ENCODE measurements at places on chromosomes 2 and 18.

DNA sequence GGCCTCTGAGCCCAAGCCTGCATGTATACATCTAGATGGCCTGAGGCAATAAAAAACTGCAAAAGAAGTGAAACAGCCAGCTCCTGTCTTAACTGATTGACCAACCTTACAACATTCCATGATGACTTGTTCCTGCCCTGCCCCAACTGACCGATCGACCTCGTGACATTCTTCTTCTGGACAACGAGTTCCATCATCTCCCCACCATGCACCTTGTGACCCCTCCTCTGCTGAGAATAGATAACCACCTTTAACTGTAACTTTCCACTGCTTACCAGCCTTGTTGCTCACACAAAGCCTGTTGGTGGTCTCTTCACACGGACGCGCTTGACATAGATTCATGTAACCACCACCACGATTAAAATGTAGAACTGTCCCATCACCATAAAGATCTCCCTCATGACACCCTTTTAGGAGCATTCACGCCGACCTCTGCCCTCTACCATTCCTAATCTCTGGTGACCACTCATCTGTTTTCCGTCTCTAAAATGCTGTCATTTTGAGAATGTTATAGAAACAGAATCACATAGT is 120.1 kb upstream of the REV1 start:
- no peak for DNase-seq

- no peak for DNase-seq
Observed at GRCh38 chr2:385785-386184, 97.9 kb upstream of the ALKAL2 start.

GRCh38 chr2:74763962-74764428 is 69.9 kb upstream of the HK2 start:
- DNase-seq = no peak

GRCh38 chr2:60439219-60439974 is 114.1 kb downstream of the BCL11A start:
- DNase-seq = no peak

DNA sequence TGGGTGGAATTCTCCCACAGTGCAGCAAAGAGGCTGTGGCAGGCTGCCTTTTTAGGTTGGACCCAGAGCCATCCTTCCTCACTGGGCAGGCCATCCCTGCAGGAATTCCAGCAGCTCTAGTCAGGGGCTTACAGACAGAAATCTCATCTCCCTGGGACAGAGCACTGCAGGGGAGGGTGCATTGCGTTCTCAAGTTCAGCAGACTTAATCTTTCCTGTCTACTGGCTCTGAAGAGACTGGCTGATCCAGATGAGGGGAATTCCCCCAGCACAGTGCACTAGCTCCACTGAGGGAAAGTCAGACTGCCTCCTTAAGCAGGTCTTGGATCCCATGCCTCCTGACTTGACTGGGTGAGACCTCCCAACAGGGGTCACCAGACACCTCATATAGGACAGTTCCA is 899.7 kb upstream of the VRK2 start:
- DNase-seq = no peak

DNA sequence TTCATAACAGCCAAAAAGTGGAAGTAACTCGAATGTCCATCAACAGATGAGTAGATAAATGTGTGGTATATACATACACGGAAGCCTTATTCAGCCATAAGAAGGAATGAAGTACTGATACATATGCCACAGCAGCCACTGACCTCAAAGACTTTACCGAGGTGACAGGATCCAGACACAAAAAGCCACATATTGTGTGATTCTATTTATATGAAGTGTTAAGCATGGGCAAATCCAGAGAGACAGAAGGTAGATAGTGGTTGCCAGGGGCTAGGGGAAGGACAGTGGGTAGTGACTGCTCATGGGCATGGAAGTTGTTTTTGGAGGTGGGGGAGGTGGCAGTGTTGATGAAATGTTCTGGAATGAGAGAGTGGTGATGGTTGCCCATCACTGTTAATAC is 33.9 kb downstream of the ZAP70 start:
- DNase-seq = no peak

- no peak for DNase-seq
Observed at GRCh38 chr2:149080971-149081370, 42.5 kb downstream of the LYPD6B start.

GRCh38 chr2:28610583-28611201 is 114.8 kb downstream of the PLB1 start:
- DNase-seq = no peak

DNA sequence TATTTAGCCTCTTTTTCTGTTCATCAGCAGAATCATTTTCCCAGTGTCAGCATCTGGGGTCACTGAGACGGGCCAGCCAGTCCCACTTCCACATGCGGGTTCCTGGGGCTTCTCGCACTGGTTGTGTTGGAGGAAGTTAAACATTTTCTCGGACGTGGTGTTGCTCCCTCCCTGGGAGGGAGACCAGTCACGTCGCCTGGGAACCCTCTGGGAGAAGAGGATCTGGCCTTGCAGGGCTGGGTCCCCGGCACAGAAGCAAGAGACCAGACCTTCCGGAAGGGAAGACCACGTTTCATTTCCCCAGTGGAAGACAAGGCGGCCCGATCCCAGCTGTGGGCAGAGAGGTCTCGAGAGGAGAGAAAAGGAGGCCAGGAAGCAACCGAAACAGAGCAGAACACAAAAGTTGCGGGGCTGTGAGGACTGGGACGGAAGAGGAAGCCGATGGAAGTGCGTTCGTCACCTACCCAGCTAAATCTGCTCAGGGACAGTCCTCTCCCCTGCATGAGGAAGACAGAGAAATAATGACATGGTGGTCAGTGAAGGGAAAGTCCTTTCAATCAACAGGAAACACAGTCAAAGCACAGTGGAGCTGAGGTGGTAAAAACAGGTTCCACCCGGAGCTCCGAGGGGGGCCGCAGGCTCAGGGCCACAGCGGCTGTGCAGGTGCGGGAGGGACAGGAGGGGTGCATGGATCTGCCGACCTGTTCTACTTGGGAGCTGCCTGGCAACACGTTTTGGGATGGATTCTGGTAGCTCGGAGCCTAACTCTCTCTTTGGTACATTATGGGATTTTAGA is 144.4 kb downstream of the MBP start:
- DNase-seq = no peak

DNA sequence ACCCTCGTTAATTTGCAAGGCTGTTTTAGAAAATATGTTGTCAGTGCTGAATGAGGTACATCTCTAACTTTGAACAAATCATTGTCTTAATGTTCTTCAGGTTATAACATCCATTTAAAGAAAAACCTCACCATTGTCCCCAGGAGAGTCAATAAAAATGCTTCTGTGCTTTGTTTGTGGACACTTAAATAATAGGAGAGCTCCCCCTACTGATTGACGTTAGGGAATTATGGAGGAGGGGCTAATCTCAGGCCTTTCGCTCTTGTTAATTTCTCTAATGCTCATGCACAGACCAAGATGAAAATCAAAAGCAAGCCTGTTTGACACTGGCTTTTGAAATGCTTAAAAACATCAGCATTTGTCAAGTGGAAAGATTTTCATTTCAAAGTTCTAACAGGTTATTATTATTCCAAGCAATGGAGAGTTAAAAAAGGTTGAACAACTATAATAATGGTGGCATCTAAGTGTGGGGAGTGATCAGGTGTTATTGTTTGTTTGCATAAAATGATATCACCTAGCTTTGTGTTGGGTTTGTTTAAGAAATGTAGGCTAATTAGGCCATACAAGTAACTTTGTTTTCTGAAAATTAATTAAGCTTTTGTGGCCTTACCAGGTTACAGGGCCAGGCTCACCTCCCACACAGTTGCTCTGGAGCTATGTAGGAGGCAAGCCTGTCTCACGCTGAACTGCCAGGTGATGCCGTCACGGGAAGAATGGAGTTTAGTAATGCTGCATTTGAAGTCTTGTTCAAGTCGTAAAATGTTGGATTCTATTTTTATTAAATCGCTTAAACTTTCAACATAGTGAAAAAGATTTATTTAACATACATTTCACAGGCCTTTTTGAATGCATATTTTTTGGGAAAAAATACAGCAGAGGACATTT is 51.7 kb upstream of the SMIM21 start:
- DNase-seq = no peak

GRCh38 chr2:121591199-121591598 is 58.1 kb downstream of the CLASP1 start:
- DNase-seq = no peak
